ENCODE measurements at places on chromosomes 1 and 21.

GRCh38 chr1:244727871-244728474 lies 75.0 kb downstream of the DESI2 start:
- no peak for DNase-seq

GRCh38 chr1:246779561-246780175 lies 55.5 kb downstream of the SCCPDH start:
- DNase-seq: no peak

- DNase-seq: no peak
Observed at GRCh38 chr1:50959303-50959912, 659 bp downstream of the FAF1 start.

DNA sequence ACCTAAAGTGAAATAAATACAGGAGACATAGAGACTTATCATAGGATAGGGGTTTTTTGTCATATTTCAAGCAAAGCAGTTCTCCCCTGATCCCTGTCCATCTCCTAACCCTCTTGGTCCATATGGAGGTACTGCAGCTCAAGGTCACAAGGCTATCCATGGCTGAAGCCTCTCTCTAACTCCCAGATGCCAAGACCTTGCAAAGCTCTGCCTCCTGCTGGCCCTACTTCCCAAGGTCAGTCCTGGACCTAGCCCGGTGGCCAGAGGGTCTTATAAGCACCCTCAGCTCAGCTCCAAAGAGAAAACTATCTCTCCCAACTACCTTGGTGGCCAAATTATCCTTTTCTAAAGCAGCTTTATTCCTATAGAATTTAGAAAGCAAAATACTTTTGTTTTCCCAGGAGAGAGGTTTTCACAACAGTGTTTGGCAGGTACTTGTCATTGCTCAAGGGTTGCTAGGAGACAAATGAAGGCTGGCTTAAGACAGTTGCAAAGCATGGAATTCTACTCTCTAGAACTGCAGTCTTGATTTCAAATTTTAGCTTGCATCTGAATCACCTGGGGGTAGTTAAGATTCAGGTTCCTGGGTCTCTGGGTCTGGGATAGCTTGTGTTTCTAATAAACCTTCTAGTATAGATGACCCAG lies 121.5 kb downstream of the XCL2 start:
- no peak for DNase-seq

GRCh38 chr1:52263153-52263910 lies 102.7 kb downstream of the CC2D1B start:
- DNase-seq: no peak

DNA sequence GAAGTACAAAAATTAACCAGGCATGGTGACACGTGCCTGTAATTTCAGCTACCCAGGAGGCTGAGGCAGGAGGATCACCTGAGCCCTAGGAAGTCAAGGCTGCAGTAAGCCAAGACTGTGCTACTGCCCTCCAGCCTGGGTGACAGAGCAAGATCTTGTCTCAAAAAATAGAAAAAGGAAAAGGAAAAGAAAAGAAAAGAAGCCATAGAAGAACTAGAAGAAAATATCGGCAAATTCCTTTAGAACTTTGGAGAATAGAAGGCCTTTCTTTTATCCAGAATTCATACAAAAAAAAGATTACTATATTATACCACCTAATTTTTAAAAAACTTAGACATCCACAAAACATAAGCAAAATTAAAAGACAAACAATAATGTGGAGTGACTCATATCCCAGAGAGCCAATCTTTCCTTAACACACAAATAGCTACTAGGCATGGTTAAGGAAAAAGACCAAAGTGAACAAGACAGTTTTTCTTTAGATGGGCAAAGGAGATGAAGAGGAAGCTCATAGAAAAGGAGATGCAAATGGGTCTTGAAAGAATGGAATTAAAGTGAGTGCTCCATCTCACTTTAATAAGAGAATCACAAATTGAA lies 251.1 kb upstream of the IRF2BP2 start:
- DNase-seq: no peak

- DNase-seq: no peak
Observed at GRCh38 chr1:63122079-63122478, 200.3 kb upstream of the FOXD3 start.

DNA sequence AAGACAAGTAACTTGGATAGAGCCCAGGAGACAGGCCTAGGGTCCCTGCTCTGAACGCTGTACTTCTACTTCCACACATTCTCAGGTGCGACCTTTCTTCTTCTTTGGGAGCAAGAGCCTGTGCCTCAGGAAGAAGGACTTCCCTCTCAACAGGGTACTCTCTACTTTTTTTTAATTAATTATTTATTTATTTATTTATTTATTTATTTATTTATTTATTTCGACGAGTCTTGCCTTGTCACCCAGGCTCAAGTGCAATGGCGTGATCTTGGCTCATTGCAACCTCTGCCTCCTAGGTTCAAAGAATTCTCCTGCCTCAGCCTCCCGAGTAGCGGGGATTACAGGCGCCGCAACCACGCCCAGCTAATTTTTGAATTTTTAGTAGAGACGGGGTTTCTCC lies 361.6 kb downstream of the FAM72C start:
- no peak for DNase-seq

GRCh38 chr1:46479744-46480350 lies 9.8 kb upstream of the DMBX1 start:
- no peak for DNase-seq

GRCh38 chr1:211843018-211843417 lies 12.5 kb upstream of the LPGAT1 start:
- no peak for DNase-seq

DNA sequence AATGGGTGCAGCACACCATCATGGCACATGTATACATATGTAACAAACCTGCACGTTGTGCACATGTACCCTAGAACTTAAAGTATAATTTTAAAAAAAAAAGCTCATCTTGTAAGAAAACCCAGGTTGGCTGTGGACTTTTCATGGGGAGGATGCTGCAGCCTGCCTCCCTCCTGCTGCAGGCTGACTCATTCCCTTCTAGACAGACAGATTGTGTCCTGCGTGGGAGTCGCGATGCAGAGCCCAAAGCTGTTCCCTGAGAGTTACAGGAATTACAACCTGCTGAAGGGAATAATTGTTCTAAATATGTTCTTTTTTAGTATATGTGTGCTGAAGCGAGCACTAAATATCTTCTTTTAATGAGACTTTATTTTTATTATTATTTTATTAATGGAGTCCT lies 93.2 kb downstream of the TBX19 start:
- no peak for DNase-seq

- no peak for DNase-seq
Observed at GRCh38 chr1:36085126-36085525, 1.2 kb downstream of the TEKT2 start.

- DNase-seq: no peak
Observed at GRCh38 chr21:36847189-36847588, 119.3 kb downstream of the HLCS start.

- DNase-seq: no peak
Observed at GRCh38 chr1:85225624-85226380, 25.0 kb upstream of the SYDE2 start.

DNA sequence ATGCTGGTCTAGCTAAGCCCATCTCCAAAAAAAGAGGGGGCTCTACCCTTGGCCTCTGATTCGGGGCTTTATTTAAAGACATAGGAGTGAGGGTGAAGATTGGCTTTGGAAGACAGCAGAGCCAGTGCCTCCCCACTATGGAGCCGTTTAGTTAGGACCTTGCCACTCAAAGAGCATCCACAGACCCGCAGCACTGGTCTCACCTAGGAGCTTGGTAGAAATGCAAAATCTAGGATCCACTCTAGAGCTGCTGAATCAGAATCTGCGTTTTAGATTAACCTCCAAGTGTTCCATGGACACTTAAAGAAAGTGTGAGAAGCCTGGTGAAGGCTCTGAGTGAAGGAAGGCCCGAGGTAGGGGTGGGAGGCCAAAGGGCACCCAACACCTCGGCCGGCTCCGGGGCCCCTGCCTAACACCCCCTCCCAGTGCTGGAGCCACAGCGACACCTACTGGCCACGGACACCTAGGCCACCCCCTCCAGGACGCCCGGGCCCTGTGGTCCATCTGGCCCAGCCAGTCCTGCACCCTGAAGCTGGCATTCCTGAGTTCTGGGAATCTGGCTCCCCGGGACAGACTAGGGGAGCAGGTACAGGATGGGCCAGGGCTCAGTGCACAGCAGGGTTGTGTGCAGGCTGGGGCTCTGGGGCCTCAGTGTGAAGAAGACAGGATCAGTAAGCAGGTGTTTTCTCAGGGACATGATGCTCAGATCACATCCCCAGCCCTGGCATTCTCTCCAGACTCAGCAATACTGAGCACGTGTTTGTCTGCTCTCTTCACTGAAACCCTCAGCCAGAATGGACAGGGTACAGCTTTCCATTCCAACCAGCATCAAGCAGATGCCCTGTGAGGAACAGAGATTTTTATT lies 79.2 kb downstream of the TMEM53 start:
- no peak for DNase-seq

GRCh38 chr1:82094136-82094535 lies 293.4 kb downstream of the ADGRL2 start:
- DNase-seq: no peak

DNA sequence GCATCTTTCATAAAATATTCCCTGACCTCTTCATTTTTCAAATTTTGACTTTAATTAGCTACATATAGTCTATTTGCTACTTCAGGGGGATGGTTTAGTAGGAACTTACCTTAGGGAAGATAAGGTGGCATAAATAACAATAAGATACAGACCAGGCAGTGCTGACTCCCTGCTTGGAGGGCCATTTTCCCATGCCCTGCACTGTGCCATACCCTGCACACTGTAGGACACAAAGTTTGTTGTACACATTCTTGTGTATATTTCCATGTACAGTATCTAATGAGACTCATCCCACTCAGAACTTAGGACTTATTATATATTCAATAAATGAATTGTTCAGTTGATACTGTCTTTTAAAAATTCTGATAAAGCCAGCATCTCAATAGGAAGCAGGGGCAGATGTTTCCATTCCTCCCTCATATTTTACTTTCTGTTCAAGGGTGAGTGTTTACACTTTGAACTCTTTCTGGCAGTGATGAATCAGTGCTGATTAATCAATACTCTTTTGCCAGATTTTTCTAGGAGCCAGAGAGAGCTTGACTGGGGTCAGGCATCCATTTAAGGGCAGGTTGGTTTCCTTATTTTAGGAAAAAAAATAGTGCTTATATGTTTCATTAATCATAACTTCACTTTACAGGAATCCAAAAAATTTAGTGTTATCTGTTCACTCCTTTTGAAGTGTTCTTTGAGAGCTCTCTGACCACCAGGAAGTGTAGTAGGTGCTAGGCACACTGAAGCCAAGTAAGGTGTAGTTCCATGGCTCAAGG lies 30.6 kb downstream of the MPZL1 start:
- DNase-seq: no peak

DNA sequence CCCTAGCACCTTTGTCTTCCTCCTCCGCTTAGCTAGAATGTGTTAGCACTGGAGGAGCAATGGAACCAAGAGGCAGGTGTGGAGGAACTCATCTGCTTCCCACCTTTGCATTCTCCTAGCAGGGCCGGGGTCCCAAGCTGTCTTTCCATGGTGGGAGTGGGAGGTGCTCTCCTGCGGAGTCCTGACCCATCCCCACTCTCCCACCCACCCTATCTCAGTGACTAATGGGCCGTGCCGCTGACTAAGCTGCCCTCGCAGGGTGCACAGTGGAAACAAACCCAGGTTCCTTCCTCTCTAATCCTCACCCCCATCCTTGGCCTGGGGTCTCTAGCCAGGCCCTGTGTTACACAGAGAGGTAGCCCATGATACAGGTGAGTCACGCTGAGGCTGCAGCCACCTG lies 177.5 kb downstream of the HIVEP3 start:
- no peak for DNase-seq

DNA sequence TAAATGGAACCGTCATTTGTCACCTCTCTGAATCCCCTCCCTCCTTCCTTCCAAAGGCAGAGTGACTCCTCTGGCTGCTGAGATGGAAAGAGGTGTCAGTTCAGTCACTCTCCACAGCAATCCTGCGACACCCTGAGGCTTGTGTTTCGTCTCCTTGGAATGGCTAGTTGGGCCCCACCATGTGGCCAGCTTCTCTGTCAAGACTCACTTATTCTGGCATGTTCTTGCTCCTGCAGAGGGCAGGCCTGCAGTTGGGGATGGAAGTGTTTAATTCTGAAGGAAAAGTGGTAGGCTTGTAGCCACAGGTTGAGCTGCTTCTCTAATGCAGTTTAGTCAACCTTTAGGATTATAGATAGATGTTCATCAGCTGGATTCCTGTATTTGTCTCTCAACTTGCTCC lies 149.6 kb downstream of the LMO4 start:
- no peak for DNase-seq
